PC-3 (cell line): ENCODE measurements at places on chromosomes 7 and 10. TPM values are rescaled to one million over a fixed set of nuclear protein-coding genes. Genes with fewer than 3 reads are reported as not detected.
A peak's percentile ranks its signal among the peaks of the same experiment; 100 is the strongest.

NPY4R2 gene
- total RNA-seq, result not detected in 2 replicates

TLX1 gene
- not detected in 2 replicates for total RNA-seq

CLDN3 gene
- 51.6 and 70.7 TPM in 2 replicates for total RNA-seq

LIPM gene
- not detected in 2 replicates for total RNA-seq

NPM3 gene
- total RNA-seq, result 117 and 128 TPM in 2 replicates

GRCh38 chr7:1073142-1073977, 14.6 kb upstream of the GPER1 start:
- DNase-seq, result no peak

GRCh38 chr10:77836299-77836820, 90.2 kb downstream of the DLG5 start:
- DNase-seq, result peak; percentile 87

DNA sequence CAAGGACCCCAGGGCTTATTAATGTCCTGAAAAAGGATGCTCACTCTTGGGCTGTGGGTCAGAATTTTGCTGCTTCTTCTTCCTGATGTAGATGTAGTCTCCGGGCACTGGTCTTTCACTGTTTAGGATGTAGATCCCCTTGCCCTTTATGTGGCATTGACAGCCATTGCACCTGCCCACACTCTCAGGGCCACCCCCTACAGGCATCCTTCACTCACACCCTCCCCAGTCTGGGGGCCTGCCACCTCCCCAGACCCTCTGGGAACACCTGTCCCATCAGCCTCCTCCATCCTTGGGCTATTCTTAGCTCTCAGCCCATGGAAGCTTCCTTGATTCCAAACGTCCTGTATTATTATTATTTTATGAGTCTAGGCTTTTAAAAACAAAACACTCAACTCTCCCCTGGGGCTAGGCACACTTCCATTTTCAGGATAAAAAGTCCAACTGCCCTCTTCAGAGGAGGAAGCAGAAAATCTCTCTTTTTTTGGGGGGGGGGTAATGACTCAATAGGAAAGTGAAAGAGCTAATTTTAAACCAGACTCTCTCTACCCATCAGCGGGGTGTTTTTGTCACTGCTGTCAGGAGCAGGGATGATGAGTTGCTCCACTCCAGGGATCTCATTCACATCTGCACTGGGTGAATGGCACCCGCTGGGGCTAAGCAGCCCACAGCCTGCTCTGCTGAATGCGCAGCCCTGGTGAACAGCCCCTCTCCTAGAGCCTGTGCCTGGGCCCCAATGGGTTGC, 11.5 kb upstream of the KLRG2 start:
- DNase-seq, result no peak
